Lung microvascular endothelial cell (primary cell): ENCODE measurements at places on chromosomes 6 and 20. TPM values are rescaled to one million over a fixed set of nuclear protein-coding genes. Genes with fewer than 3 reads are reported as not detected.

The CLDN20 gene
- not detected in 2 replicates for total RNA-seq

The GFRAL gene
- not detected in 2 replicates for total RNA-seq

The FKBP1C gene
- 1.7 and 3.4 TPM in 2 replicates for total RNA-seq

The LCA5 gene
- 2.0 and 2.2 TPM in 2 replicates for total RNA-seq

The MAPK13 gene
- total RNA-seq = 3.2 and 4.1 TPM in 2 replicates

The CRISP3 gene
- not detected in 2 replicates for total RNA-seq

The GINS1 gene
- 3.4 and 8.3 TPM in 2 replicates for total RNA-seq

The TCF21 gene
- total RNA-seq = not detected in 2 replicates

The ADGRF1 gene
- not detected in 2 replicates for total RNA-seq

The ZSWIM3 gene
- 5.0 and 7.9 TPM in 2 replicates for total RNA-seq

The PPP1R16B gene
- 163 and 169 TPM in 2 replicates for total RNA-seq

The SFTA2 gene
- not detected in 2 replicates for total RNA-seq
